Activated T-helper 2 cell treated with anti-CD3 and anti-CD28 coated beads, Interferon-gamma antibody, Interleukin-2, Interleukin-4, amounts not matched to agents 10 μg/mL and 5 μg/mL and 100 μg/mL, durations not matched to agents 14 hours and 24 hours and 36 hours (primary cell): ENCODE measurements at places on chromosomes 16 and 17. TPM values are rescaled to one million over a fixed set of nuclear protein-coding genes. Genes with fewer than 3 reads are reported as not detected.

Gene ARL16
- total RNA-seq: 33.3 and 35.0 TPM in 2 replicates

Gene COX6A2
- not detected in 2 replicates for total RNA-seq

DNA sequence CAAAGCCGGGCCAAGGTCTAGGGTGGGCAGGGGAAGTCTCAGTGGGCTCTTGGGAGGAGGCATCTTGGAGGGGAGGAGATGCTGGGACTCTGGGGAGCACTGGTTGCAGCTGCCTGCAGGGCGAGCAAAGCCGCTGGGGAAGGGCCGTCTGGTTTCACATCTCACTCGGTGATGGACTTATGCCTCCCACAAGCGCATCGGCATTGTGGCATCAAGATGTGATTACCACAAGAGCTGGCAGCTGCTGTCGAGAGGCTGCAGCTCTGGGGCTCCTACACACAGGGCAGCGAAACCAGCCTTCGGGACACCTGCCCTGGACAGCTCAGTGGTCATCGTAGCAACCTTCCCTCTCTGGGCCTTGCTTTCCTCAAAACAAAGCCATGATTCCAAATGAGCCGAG, 3.1 kb upstream of the KCNJ12 start:
- DNase-seq: no peak

- DNase-seq: no peak
Measured at GRCh38 chr16:66277311-66278070, 89.0 kb upstream of the CDH5 start.
